CD4-positive, CD25-positive, alpha-beta regulatory T cell (primary cell): ENCODE measurements at places on chromosomes 3 and 15. TPM values are rescaled to one million over a fixed set of nuclear protein-coding genes. Genes with fewer than 3 reads are reported as not detected.
A peak's percentile ranks its signal among the peaks of the same experiment; 100 is the strongest.

DNA sequence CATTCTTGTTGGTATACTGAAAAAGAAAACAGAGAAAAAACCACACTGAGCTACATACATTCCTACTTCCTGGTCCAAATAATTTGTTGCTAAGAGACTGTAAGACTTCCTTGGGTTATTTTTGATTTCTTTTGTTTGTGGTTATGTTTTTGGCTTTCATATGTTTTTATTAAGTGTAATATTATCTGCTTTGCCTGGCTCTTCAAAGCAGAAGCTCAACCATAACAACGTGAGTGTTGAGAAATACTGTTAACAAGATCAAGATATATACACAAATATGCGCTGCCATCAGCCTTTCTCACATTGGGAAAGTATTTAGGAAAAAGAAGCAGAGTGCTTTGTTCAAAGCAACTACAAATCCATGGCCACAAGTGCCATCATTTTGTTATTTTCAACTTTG is 556.2 kb upstream of the CBLB start:
- H3K4me3 ChIP-seq: no peak overlapping the region
- H3K27me3 ChIP-seq: no peaks in the 10 kb centered on the region
- H3K36me3 ChIP-seq: no peaks in the 10 kb centered on the region
- no peak for DNase-seq

GRCh38 chr3:37458162-37459120 is 284.1 kb upstream of the LRRFIP2 start:
- H3K27me3 ChIP-seq: peaks cover 40% of the 10 kb centered on the region
- no peak overlapping the region for H3K4me3 ChIP-seq
- no peak for DNase-seq
- no peaks in the 10 kb centered on the region for H3K4me1 ChIP-seq

DNA sequence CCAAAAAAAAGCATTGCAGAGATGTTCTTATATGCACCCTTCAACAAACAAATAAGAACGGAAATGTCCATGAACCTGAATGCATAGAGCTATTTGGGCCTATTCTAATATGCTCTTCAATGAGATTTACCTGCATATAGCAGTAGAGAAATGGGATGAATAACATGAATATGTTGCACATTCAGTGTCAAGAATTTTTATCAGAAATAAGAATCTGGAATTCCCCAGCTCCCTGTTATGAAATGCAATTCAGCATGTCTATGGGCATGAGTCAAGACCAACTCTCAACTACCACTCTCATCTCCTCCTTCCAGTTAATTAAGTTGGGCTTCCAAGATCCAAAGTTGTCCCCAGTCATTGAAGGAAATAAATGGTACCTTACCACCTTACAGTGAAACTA is 133.7 kb upstream of the ALCAM start:
- H3K4me3 ChIP-seq: no peak overlapping the region
- H3K4me1 ChIP-seq: no peaks in the 10 kb centered on the region
- H3K27me3 ChIP-seq: peaks cover 2% of the 10 kb centered on the region
- no peaks in the 10 kb centered on the region for H3K36me3 ChIP-seq
- DNase-seq: no peak

DNA sequence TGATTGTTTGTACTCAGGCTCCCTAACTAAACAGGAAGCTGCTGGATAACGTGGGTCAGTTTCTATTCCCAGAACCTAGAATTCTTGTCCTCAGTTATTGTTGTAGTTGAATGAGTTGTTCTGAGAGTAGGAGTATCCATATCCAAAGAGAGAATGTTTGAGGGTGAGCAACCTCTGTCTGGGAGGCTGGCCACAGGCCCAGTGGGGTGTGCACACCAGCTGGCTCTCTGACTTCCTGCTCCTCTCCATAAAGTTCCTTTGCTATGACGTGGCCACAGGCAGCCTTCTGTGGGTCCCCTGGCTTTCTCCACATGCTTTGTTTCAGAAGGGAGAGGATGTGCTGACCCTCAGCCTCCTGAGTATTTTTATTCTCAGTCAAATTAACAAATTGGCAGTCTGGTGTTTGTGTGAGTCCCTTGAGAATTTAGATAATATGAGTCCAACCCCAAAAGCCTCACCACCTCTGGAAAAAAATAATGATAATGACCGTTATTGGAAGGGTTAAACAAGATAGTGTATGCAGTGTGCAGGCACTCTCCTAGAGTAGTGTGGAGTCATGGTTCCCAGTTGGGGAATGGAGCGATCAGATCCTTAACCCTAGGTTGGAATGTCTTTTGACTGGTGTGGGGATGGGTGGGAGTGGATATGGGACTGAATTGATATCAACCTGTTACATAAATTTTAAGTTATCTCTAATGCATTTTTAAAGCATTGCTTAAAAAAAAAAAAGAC is 47.6 kb upstream of the MED12L start:
- H3K4me1 ChIP-seq: no peaks in the 10 kb centered on the region
- H3K36me3 ChIP-seq: no peaks in the 10 kb centered on the region
- DNase-seq: no peak
- no peak overlapping the region for H3K4me3 ChIP-seq
- H3K27ac ChIP-seq: no peak overlapping the region

GRCh38 chr3:175005881-175006280 is 146.7 kb downstream of the NAALADL2 start:
- H3K36me3 ChIP-seq: no peaks in the 10 kb centered on the region
- H3K4me1 ChIP-seq: no peaks in the 10 kb centered on the region
- no peak for DNase-seq
- no peak overlapping the region for H3K27ac ChIP-seq

DNA sequence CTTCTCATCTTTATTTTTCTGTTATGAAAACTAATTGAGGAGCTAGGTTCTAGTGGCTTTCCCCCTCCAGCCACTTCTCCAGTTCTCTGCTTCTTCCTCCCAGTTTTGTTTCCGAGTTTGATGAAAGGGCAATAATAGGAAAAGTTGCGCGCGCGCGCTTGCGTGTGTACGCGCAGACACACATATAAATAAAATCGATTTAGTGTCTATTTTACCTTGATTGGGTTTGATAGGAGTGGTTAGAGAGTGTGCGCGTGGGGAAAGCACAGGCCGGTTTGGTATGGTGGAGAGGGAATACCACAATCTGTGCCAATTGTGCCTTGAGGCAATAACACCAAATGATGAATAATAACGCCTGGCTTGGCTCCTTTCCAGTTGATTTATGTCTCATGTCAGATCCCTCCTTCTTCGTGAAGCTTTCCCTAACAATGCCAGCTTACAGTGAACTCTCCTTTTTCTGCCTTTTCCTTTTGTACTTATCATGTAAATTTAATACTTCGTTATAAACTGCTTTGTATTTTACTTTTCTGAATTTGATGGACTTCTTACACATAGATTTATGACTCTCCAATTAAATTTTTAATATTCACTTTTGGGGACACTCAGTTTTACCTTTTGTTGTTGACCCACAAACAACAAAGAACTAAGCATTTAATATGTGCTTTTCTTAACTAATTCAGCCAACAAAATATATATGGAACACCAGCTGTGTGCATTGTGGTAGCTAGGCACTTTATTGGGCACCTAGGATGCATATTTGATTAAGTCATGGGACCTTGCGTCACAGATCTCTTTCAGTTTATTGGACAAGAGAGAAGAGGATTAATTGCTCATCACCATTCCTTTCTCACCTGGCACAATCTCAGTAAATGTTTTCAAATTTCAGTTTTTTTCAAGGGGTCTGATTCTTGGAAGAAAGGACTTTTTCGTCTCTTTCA is 1.7 kb downstream of the TIPARP start:
- H3K4me3 ChIP-seq: peak overlapping the region; percentile 96
- peaks cover 30% of the 10 kb centered on the region for H3K36me3 ChIP-seq
- peak overlapping the region; percentile 91 for H3K27ac ChIP-seq
- no peaks in the 10 kb centered on the region for H3K27me3 ChIP-seq
- DNase-seq: peak; percentile 18

DNA sequence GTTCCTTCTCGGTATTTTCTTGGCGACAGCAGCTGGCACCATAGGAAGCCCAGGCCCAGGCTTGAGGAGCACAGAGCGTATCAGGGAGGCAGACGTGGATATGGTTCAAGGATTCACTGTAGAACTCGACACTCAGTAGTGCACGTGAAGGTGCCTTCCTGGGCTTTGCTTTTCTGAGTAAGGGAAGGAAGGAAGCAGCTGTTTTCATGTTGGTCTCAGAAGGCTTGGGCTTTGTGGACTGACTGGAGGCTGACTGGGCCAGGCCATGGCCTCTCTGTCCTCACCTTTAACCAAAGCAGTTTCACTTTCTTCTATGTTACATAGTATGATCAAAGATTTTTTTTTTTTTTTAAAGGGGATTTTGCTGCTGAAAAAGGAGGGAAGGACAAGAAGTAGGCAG is 6.9 kb upstream of the GHRL start:
- no peak overlapping the region for H3K27ac ChIP-seq
- no peaks in the 10 kb centered on the region for H3K4me1 ChIP-seq
- H3K4me3 ChIP-seq: no peak overlapping the region
- H3K36me3 ChIP-seq: peaks cover 60% of the 10 kb centered on the region
- no peaks in the 10 kb centered on the region for H3K27me3 ChIP-seq
- DNase-seq: no peak

Gene FETUB
- not detected for polyA plus RNA-seq

DNA sequence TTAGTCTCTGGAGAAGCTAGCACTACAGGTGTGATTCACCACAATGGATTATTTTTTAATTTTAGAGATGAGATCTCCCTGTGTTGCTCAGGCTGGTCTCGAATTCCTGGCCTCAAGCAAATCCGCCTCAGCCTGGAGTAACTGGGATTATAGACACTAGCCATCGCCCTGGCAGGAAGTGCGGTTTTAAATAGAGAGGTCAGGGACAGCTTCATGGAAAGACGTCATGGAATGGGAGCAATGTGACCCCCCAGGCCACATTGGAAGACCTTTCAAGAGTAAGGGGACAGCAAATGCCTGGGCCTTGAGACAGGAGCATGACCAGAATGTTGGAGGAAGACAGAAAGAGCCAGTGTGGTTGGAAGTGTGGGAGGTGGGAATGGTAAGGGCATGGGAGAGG is 2.2 kb upstream of the ISG20 start:
- no peak for DNase-seq
- no peaks in the 10 kb centered on the region for H3K27me3 ChIP-seq
- peak overlapping the region; percentile 100 for H3K27ac ChIP-seq
- H3K4me3 ChIP-seq: peak overlapping the region; percentile 83
- H3K36me3 ChIP-seq: peaks cover 12% of the 10 kb centered on the region
- H3K4me1 ChIP-seq: peaks cover 89% of the 10 kb centered on the region

- H3K27me3 ChIP-seq: no peaks in the 10 kb centered on the region
- H3K4me1 ChIP-seq: peaks cover 91% of the 10 kb centered on the region
- H3K36me3 ChIP-seq: no peaks in the 10 kb centered on the region
- H3K4me3 ChIP-seq: no peak overlapping the region
- peak overlapping the region; percentile 91 for H3K27ac ChIP-seq
Observed at GRCh38 chr15:31267161-31268107, 59.2 kb upstream of the KLF13 start.

GRCh38 chr3:57082481-57082880 is 22.0 kb downstream of the SPATA12 start:
- no peak for DNase-seq
- no peak overlapping the region for H3K4me3 ChIP-seq
- H3K4me1 ChIP-seq: peaks cover 14% of the 10 kb centered on the region
- H3K36me3 ChIP-seq: no peaks in the 10 kb centered on the region

Gene RHOV
- polyA plus RNA-seq: not detected

Gene ARL6
- 3.2 TPM for polyA plus RNA-seq

- no peak for DNase-seq
- H3K27ac ChIP-seq: no peak overlapping the region
- H3K27me3 ChIP-seq: peaks cover 11% of the 10 kb centered on the region
- no peak overlapping the region for H3K4me3 ChIP-seq
Observed at GRCh38 chr15:68427963-68428362, 4.0 kb downstream of the ITGA11 start.

- no peak overlapping the region for H3K4me3 ChIP-seq
- no peak for DNase-seq
- no peaks in the 10 kb centered on the region for H3K4me1 ChIP-seq
- H3K27ac ChIP-seq: no peak overlapping the region
Observed at GRCh38 chr3:61333192-61333961, 82.1 kb upstream of the FHIT start.

- H3K27me3 ChIP-seq: no peaks in the 10 kb centered on the region
- no peak overlapping the region for H3K27ac ChIP-seq
- DNase-seq: no peak
- no peaks in the 10 kb centered on the region for H3K36me3 ChIP-seq
- no peaks in the 10 kb centered on the region for H3K4me1 ChIP-seq
Observed at GRCh38 chr3:176978441-176978840, 218.8 kb downstream of the TBL1XR1 start.

- no peaks in the 10 kb centered on the region for H3K36me3 ChIP-seq
- H3K27ac ChIP-seq: no peak overlapping the region
Observed at GRCh38 chr3:94004301-94004910, 24.0 kb downstream of the STX19 start.

GRCh38 chr15:59268168-59268851 is 61.7 kb downstream of the LDHAL6B start:
- no peak for DNase-seq
- no peaks in the 10 kb centered on the region for H3K27me3 ChIP-seq
- no peaks in the 10 kb centered on the region for H3K4me1 ChIP-seq

DNA sequence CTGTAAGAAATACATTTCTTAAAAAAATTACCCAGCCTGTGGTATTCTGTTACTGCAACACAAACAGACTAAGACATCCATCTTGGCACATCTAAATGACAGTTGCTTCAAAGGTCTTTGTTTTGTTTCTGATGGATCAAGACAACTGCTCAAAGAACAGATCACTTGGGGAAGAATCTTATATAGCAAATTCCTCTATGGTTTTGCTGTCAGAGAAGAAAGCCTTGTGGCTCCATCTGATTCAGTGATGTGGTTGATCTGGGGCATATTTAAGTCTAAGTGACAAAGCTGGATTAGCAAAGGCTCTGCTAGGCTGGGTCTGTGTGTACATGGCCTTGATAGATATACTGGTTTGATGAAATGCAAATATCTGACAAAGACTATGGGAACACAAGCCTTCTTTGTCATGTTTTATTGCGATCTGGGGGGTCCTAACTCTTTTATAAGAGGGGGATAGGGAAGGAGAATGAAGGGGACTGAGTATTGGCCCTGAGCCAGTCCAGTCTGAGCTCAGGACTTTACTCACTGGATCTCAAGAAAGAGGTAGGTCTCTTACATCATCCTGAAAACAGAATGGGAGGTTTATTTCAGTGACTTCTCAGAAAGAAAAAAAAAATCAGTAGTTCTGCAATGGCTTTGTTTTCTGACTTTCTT is 14.3 kb upstream of the LIMD1 start:
- no peak for DNase-seq
- H3K27ac ChIP-seq: no peak overlapping the region
- no peaks in the 10 kb centered on the region for H3K4me1 ChIP-seq

Gene ANKUB1
- not detected for polyA plus RNA-seq

Gene MAN2C1
- 30.7 TPM for polyA plus RNA-seq

DNA sequence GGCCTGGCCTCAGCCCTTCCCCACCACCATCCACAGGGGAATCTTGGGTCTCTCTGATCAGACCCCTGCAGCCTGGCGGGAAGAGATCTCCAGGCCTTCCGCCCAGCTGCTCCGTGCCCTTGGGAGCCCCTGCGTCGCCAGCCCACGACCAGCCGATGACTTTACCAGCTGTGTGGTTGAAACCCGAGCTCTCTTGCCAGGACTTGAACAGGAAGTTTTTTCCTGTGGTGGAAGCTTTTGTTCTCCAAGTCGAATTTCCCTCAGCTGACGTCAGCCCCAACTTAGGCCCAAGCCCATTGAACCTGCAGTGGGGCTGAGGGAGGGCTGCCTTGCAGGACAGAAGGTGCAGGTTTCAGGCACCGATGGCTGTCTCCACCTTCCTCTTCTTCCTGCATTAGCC is 51.7 kb upstream of the SMAD3 start:
- no peaks in the 10 kb centered on the region for H3K36me3 ChIP-seq
- H3K27me3 ChIP-seq: no peaks in the 10 kb centered on the region
- no peak overlapping the region for H3K4me3 ChIP-seq
- DNase-seq: no peak
- no peaks in the 10 kb centered on the region for H3K4me1 ChIP-seq
